Activated T-cell treated with anti-CD3 and anti-CD28 coated beads, Interleukin-2, amount 50 U/mL, for 1 hour (primary cell): ENCODE measurements at places on chromosomes 16 and 17.
A peak's percentile ranks its signal among the peaks of the same experiment; 100 is the strongest.

DNA sequence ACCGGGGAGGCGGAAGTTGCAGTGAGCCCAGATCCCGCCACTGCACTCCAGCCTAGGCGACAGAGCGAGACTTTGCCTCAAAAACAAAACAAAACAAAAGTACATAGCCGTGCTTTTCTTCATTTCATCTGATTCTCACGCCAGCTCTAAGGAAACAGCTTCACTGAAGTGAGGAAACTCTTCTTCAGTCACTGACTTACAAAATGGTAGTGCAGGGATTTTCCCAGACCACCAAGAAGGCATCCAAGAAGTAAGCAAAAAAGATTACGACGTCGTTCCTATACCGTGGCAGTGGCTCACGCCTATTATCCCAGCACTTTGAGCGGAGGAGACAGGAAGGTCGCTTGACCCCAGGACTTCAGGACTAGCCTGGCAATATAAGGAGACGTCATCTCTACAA, 40.4 kb upstream of the SLFN13 start:
- DNase-seq, result no peak

DNA sequence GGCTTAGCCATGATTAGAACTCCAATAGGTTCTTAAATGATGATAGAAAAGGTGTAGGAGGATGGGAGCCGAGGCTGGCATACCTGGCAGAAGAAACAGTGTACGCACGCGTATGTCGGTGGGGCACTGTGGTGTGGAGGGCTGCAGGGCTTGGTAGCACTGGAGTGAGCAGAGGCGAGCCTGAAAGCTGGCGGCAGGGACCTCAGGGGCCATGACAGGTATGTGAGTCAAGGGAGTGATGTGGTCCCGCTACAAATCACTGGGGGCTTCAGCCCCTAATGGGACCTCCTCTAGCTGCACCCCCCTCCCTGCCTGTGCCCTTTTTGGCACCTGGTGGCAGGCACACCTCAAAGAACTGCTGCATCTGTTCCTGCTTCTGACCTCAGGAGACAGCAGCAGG, 67.3 kb downstream of the RAI1 start:
- DNase-seq, result no peak

DNA sequence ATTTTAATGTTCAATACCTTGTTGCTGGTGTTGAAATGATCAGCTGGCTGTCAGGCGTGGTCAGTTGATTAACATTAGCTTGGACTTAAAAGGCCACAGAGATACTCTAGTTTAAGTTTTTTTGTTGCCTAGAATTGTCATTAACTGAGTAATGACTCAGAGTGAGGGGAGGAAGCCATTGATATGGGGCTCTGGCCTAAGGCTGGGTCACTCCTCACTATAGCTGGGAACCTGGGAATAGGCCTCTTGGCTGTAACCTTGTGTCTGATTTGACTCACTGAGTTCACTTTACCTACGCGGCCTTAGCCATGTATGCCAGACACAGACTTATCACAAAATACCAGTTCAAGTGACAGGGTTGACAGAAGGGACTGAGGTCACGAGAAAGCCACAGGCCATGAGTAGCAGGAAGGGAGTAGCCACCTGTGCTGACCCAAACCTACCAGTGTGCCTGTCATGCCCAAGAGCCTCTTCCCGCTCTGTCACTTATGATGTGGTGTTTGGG, 37.9 kb upstream of the ADCY7 start:
- DNase-seq, result no peak

- no peak for DNase-seq
Observed at GRCh38 chr16:53629151-53629550, 74.5 kb downstream of the RPGRIP1L start.

DNA sequence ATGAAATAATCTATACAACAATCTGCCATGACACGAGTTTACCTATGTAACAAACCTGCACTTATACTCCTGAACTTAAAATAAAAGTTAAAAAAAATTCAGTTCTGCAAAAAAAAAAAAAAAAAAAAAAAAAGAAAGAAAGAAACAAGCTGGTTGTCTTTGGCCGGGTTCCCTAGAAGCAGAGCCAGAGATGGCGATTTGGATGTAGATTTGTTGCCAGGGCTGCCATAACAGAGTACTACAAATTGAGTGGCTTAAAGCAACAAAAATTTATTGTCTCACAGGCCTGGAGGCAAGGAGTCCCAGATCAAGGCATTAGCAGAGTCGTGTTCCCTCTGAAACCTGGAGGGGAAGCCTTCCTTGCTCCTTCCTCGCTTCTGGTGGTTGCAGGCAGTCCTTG, 20.4 kb downstream of the SYT17 start:
- DNase-seq, result no peak

DNA sequence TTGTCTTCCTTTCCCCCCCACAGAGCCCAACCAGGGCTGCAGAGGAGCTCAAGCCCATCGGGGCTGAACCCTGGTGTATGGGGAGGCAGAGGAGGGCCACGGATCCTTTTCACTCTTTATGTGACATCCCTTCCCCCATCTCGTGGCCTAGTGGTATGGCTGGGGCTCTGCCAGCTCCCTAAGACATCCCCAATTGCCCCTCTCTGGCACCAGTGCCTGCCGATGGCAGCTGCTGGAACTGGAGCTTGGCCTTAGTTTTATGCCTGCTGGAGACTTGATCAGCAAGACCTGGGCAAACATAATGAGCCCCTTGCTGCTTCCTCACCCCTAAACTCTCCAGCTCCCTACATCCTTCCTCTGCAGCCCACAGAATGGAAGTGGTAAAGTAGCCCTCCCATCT, 8.0 kb upstream of the TOP2A start:
- DNase-seq, result peak; percentile 14

- DNase-seq, result no peak
Observed at GRCh38 chr17:17736205-17737183, 55.2 kb downstream of the RAI1 start.

GRCh38 chr16:54236773-54237172, 49.8 kb downstream of the IRX3 start:
- no peak for DNase-seq

GRCh38 chr16:73599351-73599750, 551.4 kb upstream of the ZFHX3 start:
- DNase-seq, result no peak

DNA sequence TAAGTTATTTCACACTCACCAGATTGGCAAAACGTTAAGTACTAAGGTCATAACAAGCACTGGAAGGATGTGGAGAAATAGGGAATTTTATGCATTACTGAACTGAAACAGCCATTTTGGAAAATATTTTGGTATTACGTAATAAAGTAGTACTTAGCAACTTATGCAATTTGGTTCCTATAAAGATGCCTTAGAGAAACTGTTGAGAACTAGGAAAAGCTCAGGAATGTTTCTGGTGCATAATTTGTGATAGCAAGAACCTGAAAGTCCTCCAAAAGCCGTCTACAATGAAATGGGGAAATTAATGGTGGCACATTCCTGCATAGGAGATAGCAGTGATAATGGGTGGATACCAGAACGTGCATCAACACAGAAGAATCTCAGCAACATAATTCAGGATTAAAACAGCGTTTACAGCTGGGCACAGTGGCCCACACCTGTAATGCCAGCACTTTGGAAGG, 472.5 kb downstream of the WWOX start:
- no peak for DNase-seq

DNA sequence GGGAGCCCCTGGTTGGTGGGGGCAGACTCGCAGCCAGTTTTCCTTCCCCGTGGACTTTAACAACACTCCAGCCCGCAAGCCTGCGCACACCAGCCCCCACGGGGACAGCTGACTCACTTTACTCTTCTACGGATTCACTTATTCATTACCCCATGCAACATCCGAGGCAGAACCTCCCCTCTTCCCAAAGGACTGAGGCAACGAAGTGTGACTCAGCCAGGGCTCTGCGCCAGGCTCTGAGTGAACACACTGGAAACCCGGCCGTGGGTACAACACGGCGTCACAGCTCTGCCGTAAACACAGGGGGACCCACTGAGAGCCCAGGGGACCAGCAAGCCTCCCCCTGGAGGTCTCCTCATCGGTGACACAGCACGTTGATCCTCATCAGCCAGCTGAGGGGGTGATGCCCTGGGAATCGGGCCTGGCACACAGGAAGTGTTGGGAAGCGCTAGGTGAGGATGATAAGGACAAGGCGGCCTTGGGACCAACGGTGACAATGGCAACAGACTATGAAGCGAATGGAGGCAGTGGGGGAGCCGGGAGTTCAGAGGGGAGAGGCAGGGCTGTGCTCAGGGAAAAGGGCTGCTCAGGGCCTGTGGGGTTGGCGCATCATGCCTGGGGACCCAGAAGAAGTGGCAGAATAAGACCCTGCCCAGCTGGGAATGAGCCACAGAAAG, 14.6 kb downstream of the COTL1 start:
- peak; percentile 50 for DNase-seq

DNA sequence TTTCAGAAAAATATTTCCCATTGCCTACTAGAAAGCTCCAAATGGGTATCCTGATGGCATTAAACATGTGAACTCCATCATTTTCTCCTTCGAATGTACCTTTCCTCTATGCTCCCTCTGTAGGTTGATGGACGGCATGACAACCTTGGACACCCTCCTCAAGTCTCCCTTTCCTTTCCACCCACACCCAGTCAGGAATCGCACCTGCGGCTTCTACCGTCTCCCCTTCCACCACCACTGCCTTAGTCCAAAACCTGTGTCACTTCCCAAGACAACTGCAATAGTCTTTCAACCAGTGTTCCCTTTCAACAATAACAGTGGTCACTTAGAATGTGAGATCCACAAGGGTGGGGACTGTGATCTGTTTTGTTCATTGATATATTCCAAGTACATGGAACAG, 233.1 kb upstream of the AXIN2 start:
- no peak for DNase-seq

GRCh38 chr17:7107012-7107754, 7.4 kb downstream of the ASGR2 start:
- no peak for DNase-seq

DNA sequence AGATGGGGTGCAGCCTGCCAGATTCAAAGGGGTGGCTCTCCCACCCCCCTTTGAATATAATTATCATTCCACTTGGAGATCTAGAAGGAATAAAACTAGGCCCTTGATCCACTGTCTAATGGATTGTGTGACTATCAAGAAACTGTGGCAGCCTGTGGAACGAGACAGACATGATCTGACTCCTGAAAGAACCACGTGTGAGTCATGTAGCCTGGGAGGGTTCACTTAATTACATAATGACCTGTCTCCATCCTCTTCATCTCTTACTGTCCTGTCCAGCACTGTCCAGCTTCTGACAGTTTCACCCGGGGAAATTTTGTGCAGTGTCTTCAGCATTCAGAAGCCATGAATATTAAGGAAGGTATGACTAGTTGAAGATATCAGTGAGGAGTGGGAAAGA, 43.3 kb upstream of the CDH13 start:
- DNase-seq, result no peak

DNA sequence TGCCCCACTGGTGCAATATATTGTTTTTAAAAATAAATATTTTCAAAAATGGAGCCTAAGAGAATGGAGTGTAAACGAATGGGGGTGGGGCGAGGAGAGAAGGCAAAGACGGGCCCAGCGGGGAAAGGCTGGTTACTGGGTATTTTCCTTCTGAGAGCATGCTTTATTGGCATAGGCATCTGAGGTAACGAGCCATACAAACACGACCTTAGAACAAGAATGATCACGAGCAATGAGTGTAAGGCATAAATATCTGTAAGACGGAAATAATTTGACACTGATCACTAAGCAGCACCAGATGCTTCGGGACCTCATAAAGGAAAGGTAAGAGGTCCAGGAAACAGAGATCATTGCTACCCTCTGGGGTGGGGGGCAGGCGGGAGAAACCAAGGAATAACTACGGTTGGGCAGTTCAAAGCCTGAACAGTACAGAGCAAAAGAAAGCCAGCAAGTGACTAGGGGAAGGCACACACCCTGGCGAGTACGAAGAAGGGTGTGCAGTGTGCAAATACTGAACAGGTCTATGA, 959 bp downstream of the SSH2 start:
- no peak for DNase-seq

- DNase-seq, result no peak
Observed at GRCh38 chr17:63338272-63338671, 107.8 kb downstream of the CYB561 start.

- no peak for DNase-seq
Observed at GRCh38 chr17:82802075-82802780, 37.6 kb downstream of the ZNF750 start.

DNA sequence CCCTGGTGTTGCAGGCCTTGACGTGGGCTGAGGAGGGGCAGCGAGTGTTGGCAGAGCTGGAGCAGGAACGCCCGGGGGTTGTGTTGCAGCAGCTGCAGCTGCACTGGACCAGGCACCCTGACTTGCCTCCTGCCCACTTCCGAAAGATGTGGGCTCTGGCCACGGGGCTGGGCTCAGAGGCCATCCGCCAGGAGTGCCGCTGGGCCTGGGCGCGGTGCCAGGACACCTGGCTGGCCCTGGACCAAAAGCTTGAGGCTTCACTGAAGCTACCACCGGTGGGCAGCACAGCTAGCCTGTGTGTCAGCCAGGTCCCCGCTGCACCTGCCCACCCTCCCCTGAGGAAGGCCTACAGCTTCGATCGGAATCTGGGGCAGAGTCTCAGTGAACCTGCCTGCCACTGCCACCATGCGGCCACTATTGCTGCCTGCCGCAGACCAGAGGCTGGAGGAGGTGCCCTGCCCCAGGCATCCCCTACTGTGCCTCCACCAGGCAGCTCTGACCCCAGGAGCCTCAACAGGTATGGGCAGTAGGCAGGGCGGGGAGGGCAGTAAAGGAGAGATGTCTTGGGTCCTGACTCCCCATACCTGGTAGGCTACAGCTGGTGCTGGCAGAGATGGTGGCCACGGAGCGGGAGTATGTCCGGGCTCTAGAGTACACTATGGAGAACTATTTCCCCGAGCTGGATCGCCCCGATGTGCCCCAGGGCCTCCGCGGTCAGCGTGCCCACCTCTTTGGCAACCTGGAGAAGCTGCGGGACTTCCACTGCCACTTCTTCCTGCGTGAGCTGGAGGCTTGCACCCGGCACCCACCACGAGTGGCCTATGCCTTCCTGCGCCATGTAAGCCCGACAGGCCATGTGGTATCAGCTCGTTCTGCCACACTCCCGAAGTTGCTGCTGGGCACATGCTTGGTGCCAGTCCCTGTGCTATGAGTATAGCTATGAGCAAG, 5.6 kb downstream of the PLEKHG4 start:
- no peak for DNase-seq

- no peak for DNase-seq
Observed at GRCh38 chr16:23651943-23652468, 10.7 kb downstream of the DCTN5 start.

- no peak for DNase-seq
Observed at GRCh38 chr17:2797226-2797625, 988 bp downstream of the RAP1GAP2 start.
